CD14-positive monocyte (primary cell): ENCODE measurements at places on chromosomes 5 and 9. TPM values are rescaled to one million over a fixed set of nuclear protein-coding genes. Genes with fewer than 3 reads are reported as not detected.

SNX18 gene
- 12.4 TPM for polyA plus RNA-seq

OR13C4 gene
- polyA plus RNA-seq, result not detected

FGF1 gene
- polyA plus RNA-seq, result not detected

OLFM1 gene
- 9.4 TPM for polyA plus RNA-seq

PLGRKT gene
- polyA plus RNA-seq, result 14.8 TPM

SLC23A1 gene
- polyA plus RNA-seq, result not detected

STRBP gene
- 1.9 TPM for polyA plus RNA-seq

DNA sequence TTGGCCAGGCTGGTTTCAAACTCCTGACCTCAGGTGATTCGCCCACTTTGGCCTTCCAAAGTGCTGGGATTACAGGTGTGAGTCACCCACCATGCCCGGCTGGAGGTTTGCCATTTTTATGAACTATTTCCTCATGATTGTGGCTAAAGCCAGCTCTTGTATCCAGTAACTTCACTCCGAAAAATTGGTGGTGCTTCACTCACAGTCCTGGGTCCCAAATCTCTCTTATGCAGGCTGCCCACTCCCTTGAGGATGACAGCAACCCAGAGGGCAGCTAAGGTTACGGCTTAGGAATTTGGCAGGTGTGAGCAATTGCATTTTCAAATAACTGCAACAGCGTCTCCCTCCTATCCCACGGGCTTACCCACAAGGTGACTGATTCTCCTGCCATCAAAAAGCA lies 23.4 kb upstream of the FUBP3 start:
- no peak for DNase-seq
- no peak overlapping the region for H3K27ac ChIP-seq
- H3K4me3 ChIP-seq, result no peak overlapping the region
- H3K4me1 ChIP-seq, result no peaks in the 10 kb centered on the region

- no peaks in the 10 kb centered on the region for H3K27me3 ChIP-seq
- H3K4me3 ChIP-seq, result no peak overlapping the region
- no peak for DNase-seq
- H3K4me1 ChIP-seq, result no peaks in the 10 kb centered on the region
- H3K27ac ChIP-seq, result no peak overlapping the region
- H3K36me3 ChIP-seq, result no peaks in the 10 kb centered on the region
Measured at GRCh38 chr5:120512068-120512467, 48.0 kb downstream of the PRR16 start.

DNA sequence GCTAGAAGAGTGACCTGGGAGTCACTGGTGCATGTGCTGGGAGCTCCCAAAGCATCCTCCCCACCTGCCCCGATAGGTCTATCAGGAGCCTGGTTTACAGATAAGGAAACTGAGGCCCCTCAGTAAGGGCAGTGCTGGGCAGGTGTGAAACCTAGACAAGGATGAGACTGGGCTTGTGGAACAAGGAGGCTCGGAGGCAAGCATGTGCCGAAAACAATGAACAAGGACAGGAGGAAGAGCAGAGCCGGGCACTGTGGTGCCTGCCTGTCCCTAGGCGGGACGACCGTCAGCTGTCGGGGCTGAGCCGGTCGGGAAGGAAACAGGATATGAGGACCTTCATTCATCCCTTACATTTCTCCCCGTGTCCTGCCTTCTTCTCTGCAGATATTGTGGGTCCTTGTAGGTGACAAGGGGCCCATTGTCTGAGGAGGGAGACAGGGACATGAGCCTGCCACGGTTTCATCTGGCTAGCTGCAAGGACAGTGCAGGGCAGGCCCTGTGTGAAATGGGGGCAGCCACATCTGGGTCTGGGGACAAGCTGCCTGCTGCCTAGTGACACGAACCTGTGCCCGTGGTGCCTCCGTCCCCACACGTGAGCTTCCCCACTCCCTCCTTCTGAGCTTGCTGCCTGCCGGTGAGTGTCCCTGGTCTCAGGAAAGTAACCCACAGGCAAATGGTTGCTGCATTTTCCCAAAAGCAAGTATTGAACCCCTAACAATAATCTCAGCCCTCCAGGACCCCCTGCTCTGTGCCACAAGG lies 18.6 kb downstream of the FGD3 start:
- peaks cover 21% of the 10 kb centered on the region for H3K36me3 ChIP-seq
- H3K4me1 ChIP-seq, result peaks cover 76% of the 10 kb centered on the region
- peak overlapping the region; percentile 90 for H3K4me3 ChIP-seq
- peak overlapping the region; percentile 97 for H3K27ac ChIP-seq

GRCh38 chr9:20771729-20772128 lies 87.7 kb downstream of the FOCAD start:
- no peak overlapping the region for H3K4me3 ChIP-seq
- DNase-seq, result no peak
- H3K4me1 ChIP-seq, result no peaks in the 10 kb centered on the region
- H3K27ac ChIP-seq, result no peak overlapping the region

- no peak overlapping the region for H3K27ac ChIP-seq
- no peak for DNase-seq
- no peaks in the 10 kb centered on the region for H3K27me3 ChIP-seq
- H3K36me3 ChIP-seq, result peaks cover 75% of the 10 kb centered on the region
- H3K4me1 ChIP-seq, result no peaks in the 10 kb centered on the region
Measured at GRCh38 chr5:1331861-1332405, 13.0 kb downstream of the CLPTM1L start.

GRCh38 chr5:151585970-151586369 lies 5.2 kb downstream of the FAT2 start:
- no peaks in the 10 kb centered on the region for H3K36me3 ChIP-seq
- no peaks in the 10 kb centered on the region for H3K4me1 ChIP-seq
- no peaks in the 10 kb centered on the region for H3K27me3 ChIP-seq
- no peak for DNase-seq
- no peak overlapping the region for H3K27ac ChIP-seq

DNA sequence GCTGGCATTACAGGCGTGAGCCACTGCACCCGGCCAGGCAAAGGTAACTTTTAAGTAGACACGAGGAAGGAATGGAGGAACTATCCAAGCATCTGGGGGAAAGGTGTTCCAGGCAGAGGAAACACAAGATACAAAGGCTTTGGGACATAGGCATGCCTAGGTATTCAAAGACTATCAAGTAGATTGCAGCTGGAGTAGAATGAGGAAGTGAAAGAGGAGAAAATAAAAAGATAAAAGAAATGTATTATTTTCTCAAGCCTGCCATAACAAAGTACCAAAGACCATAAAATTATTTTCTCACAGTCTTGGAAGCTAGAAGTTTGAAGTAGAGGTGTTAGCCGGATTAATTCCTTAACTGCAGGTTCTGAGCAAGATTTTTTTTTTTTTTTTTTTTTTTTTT lies 39.9 kb upstream of the GRIN3A start:
- no peaks in the 10 kb centered on the region for H3K4me1 ChIP-seq
- DNase-seq, result no peak
- no peaks in the 10 kb centered on the region for H3K27me3 ChIP-seq
- no peak overlapping the region for H3K4me3 ChIP-seq
- H3K27ac ChIP-seq, result no peak overlapping the region
- H3K36me3 ChIP-seq, result no peaks in the 10 kb centered on the region

GRCh38 chr5:72955143-72955767 lies 586 bp upstream of the FCHO2 start:
- no peaks in the 10 kb centered on the region for H3K36me3 ChIP-seq
- H3K27me3 ChIP-seq, result no peaks in the 10 kb centered on the region
- H3K4me1 ChIP-seq, result peaks cover 30% of the 10 kb centered on the region
- H3K4me3 ChIP-seq, result peak overlapping the region; percentile 54
- peak overlapping the region; percentile 79 for H3K27ac ChIP-seq

DNA sequence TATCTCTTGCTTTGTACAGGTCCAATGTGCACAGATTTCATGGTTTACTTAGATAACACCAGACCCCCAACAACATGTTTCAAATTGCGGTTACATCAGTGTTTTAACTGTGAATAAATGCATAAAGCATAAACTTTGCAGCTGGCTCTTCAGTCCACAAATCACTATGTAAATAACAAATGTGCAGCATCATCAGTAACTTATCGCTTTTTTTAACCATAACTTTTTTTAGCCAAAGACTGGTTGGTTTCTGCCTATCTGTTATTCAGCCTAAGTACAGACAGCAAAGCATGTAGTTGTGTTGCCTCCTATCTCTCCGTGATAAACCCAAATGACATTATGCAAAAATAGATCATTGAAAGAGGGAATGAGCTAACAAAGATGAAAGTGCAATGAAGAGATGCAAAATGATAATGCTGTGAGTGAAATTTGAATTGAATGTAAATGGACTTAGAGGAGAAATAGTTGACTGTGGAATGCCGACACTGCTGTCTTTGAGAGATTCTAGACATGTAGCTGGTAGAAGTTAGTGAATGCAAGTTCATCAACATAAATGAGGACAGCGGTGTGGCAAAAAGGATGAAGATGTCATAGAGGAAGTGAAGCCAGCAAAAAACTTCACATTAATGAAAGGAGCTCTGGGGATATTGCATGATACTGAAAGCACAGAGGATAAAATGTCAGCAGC lies 108.8 kb downstream of the PDE8B start:
- no peaks in the 10 kb centered on the region for H3K4me1 ChIP-seq
- H3K27ac ChIP-seq, result no peak overlapping the region
- no peaks in the 10 kb centered on the region for H3K27me3 ChIP-seq
- H3K36me3 ChIP-seq, result no peaks in the 10 kb centered on the region
- H3K4me3 ChIP-seq, result no peak overlapping the region
- DNase-seq, result no peak

DNA sequence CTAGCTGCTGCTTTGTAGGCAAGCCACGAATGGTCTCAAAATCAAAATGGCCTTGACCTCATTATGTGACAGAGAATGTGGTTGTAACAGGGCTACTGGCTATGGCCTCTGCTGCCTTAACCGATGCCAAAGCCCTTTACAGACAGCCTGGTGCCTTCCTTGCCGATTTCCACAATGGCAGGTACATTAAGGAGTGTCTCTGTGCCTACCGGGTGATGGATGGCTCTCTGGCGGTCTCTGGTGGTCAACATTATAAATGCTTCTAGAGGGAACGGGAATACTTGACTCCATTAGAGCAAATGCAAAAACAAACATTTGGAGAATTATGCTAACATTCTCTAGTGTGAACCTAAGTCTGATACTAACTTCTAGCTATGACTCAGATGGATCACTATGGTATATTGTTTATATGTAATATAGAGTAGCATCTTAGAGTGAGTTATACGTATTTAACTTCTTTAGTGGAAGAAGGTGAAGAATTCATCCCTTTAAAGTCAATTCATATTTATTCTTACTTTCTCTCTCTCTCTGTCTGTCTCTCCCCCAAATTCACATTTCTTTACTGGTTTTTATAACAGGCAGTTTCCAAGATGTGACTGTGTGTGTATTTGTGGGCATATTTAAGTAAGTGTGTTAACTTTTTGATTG lies 52.5 kb downstream of the RPS23 start:
- H3K36me3 ChIP-seq, result no peaks in the 10 kb centered on the region
- no peak overlapping the region for H3K27ac ChIP-seq

- no peaks in the 10 kb centered on the region for H3K27me3 ChIP-seq
- H3K27ac ChIP-seq, result no peak overlapping the region
- no peaks in the 10 kb centered on the region for H3K4me1 ChIP-seq
- H3K4me3 ChIP-seq, result no peak overlapping the region
- H3K36me3 ChIP-seq, result no peaks in the 10 kb centered on the region
Measured at GRCh38 chr5:180486636-180487149, 7.5 kb upstream of the CNOT6 start.

GRCh38 chr5:168552146-168552545 lies 23.0 kb downstream of the FBLL1 start:
- no peak for DNase-seq
- no peaks in the 10 kb centered on the region for H3K27me3 ChIP-seq
- H3K4me1 ChIP-seq, result no peaks in the 10 kb centered on the region
- no peak overlapping the region for H3K4me3 ChIP-seq
- H3K36me3 ChIP-seq, result peaks cover 23% of the 10 kb centered on the region
- H3K27ac ChIP-seq, result no peak overlapping the region

- DNase-seq, result no peak
- H3K27ac ChIP-seq, result no peak overlapping the region
- H3K4me3 ChIP-seq, result no peak overlapping the region
- peaks cover 34% of the 10 kb centered on the region for H3K4me1 ChIP-seq
Measured at GRCh38 chr5:139638736-139639618, 9.2 kb upstream of the CXXC5 start.

GRCh38 chr5:56409331-56410190 lies 176.4 kb upstream of the ANKRD55 start:
- H3K27me3 ChIP-seq, result no peaks in the 10 kb centered on the region
- no peak for DNase-seq
- no peaks in the 10 kb centered on the region for H3K36me3 ChIP-seq
- no peak overlapping the region for H3K4me3 ChIP-seq
- no peak overlapping the region for H3K27ac ChIP-seq
- peaks cover 51% of the 10 kb centered on the region for H3K4me1 ChIP-seq

- DNase-seq, result no peak
- no peak overlapping the region for H3K4me3 ChIP-seq
- H3K27ac ChIP-seq, result no peak overlapping the region
- H3K4me1 ChIP-seq, result no peaks in the 10 kb centered on the region
- H3K36me3 ChIP-seq, result no peaks in the 10 kb centered on the region
Measured at GRCh38 chr5:102715082-102715807, 39.9 kb upstream of the PAM start.

DNA sequence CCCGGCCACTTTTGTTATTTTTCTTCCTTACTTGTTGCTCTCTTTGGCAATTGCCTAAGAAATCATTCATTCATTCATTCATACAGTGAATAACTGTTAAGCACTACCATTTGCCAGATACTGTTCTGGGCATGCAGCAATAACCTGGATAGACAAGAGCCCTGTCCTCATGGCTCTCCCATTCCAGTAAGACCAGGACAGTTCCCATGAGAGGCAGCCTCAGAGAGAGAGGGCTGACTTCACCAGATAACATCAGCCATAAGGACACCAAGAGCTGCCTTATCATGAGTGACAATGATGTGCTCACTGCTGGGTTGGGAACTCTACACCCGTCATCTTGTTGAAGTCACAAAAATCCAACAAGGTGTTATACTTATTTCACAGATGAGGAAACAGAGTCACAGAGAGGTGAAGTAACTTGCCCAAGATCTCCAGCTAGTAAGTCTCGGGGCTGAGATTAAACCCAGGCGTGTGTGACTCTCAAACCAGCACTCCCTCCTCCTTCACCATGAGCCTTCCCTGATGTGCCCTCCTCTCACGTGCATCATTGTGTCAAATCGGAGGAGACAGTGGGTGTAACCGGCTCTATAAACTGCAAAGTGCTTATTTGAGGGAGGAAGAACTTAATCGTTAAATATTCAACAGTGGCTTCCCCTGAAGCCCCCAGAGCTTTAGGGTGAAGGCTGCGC lies 61.1 kb upstream of the TBC1D2 start:
- H3K27ac ChIP-seq, result no peak overlapping the region
- H3K36me3 ChIP-seq, result no peaks in the 10 kb centered on the region

GRCh38 chr5:9888501-9888901 lies 258.4 kb upstream of the TAS2R1 start:
- H3K27me3 ChIP-seq, result no peaks in the 10 kb centered on the region
- H3K4me3 ChIP-seq, result no peak overlapping the region
- no peak for DNase-seq
- no peaks in the 10 kb centered on the region for H3K4me1 ChIP-seq
- H3K36me3 ChIP-seq, result no peaks in the 10 kb centered on the region

- no peaks in the 10 kb centered on the region for H3K4me1 ChIP-seq
- no peak overlapping the region for H3K4me3 ChIP-seq
- H3K27me3 ChIP-seq, result no peaks in the 10 kb centered on the region
- DNase-seq, result no peak
- H3K27ac ChIP-seq, result no peak overlapping the region
Measured at GRCh38 chr5:62077387-62077786, 228.6 kb upstream of the KIF2A start.

- H3K36me3 ChIP-seq, result no peaks in the 10 kb centered on the region
- H3K27ac ChIP-seq, result no peak overlapping the region
- no peaks in the 10 kb centered on the region for H3K4me1 ChIP-seq
- H3K4me3 ChIP-seq, result no peak overlapping the region
- DNase-seq, result no peak
- no peaks in the 10 kb centered on the region for H3K27me3 ChIP-seq
Measured at GRCh38 chr9:135376511-135377265, 102.9 kb upstream of the PPP1R26 start.

- H3K4me1 ChIP-seq, result no peaks in the 10 kb centered on the region
- no peak overlapping the region for H3K27ac ChIP-seq
- H3K27me3 ChIP-seq, result no peaks in the 10 kb centered on the region
- no peaks in the 10 kb centered on the region for H3K36me3 ChIP-seq
- H3K4me3 ChIP-seq, result no peak overlapping the region
Measured at GRCh38 chr5:147248561-147248960, 13.7 kb downstream of the STK32A start.
